ENCODE measurements at places on chromosomes 5 and 9. TPM values are rescaled to one million over a fixed set of nuclear protein-coding genes. Genes with fewer than 3 reads are reported as not detected.

DNA sequence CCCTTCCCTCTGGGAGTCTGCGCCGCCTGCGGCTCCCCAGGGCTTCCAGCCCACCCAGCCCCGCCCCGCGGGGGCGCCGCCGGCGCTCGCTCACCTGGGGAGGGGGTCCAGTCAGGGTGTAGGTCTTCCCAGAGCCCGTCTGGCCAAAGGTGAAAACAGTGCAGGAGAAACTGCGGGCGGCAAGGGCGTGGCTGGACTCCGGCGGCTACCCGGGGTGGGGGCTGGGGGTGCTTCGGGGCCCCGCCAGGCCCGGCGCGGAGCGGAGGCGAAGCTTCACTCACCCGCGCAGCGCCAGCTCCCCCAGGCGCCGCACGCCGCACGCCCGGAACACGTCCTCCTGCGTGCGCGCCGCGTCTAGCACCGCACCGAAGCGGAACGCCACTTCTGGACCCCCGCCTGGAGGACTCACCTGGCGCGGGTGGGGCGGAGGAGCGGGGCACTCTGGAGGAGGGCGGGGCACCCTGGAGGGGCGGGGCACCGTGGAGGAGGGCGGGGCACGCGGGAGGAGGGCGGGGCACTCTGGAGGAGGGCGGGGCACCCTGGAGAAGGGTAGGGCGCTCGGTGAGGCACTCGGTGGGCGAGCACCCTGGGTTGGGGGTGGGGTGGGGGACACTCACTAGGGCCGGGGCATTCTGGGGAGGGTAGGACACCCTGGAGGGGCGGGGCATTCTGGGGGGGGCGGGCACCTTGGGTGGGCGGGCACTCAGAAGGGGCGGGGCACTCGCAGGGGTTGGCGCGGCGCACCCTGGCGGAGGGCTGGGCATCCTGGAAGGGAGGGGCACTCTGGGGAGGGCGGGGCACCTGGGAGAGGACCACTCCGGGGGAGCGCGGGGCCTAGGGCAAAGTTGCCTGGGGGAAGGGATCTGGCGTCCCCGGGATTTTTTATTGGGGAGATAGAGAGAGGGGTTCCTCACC lies 814 bp downstream of the KIF12 start:
- peak; percentile 82 for DNase-seq

- no peak for DNase-seq
These were observed 275.6 kb upstream of the SLC30A5 start for GRCh38 chr5:68818057-68818695.

DNA sequence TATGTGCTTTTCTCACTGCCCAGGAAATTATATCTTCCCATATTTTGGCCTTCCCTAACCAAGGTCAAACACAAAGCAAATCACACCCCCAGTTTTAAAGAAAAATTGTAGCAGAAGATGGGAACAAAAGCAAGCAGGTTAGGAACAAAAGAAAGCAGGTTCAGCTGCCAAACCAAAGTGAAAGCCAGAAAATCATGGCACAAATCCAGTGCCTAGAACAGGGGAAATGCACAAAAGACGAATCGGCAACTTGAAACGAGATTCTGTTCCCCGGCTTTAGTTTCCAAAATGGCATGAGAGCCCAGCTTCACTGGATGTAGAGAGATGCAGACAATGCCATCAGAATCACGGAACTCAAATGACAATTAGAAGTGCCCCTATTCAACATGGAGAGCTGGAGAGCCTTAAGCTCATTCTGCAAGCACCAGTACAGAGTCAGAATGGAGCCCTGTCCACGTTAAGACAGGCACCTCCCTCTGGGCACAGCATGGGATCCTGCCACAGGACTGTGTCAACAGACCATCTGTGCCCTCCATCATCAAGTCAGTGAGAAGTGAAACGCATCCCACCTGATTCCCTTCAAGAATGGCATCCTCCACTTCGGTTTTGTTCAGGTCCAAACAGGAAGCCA lies 13.8 kb downstream of the DNAH5 start:
- no peak for DNase-seq

DNA sequence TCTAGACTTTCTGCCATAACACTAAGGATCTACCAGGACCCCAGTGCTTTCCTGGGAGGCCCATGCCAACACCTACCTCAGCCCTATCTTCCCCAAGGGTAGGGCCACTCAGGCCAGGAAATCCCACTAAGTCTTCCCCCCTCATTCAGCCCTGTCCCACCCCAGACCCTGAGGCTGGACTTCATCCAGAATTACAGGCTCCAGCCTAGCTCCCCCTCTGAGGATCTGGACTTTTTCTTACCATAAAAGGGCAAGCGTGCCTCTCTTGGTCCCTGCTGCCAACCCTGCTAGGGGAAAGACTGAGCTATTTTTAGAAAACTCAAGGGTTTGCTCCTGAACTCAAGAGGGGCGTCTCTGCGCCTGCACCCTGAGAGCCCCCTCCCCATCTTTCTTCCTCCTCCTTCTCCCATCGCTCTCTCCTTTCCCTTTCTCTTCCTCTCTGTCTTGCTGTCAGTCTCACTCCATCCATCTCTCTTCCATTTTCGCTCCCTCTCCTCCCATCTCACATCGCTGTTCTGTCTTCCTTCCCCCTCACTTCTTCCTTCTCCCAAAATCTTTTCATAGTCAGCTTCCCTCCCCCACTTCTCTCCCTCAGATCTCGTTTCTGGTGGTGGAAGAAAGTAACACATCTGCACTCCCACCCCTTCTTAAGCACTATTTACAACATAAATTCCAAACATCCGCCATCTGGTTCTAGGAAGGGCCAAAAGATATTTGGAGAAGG lies 38.1 kb upstream of the IL17B start:
- no peak for DNase-seq

- no peak for DNase-seq
These were observed 31.0 kb upstream of the C9orf40 start for GRCh38 chr9:74983709-74984108.

GRCh38 chr9:137694962-137695875 lies 76.4 kb downstream of the EHMT1 start:
- no peak for DNase-seq

GRCh38 chr5:168790671-168791250 lies 211.6 kb upstream of the PANK3 start:
- DNase-seq, result no peak

DNA sequence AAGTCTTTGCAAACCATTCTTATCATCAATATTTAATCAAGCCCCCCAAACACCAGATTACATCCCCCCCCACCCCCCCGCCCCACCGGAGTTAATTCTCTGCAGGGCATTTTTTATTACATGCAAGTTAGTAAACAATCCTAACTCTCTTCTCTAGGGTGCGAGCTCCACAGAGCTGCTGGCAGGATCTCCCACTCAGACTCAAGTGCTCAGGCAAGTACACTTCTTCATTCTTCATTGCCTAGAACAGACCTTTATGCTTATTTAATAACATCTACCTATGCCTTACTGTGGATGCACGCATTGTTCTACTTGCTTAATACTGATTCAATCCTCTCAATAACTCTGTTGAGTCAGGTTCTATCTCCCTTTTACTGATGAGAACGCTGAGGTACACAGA lies 9.9 kb downstream of the SAXO1 start:
- no peak for DNase-seq

- no peak for DNase-seq
These were observed 585.3 kb upstream of the CCNG1 start for GRCh38 chr5:162852134-162852533.

Gene CDH9
- total RNA-seq, result not detected

GRCh38 chr9:127976498-127976897 lies 4.3 kb downstream of the EEIG1 start:
- DNase-seq, result peak; percentile 72

DNA sequence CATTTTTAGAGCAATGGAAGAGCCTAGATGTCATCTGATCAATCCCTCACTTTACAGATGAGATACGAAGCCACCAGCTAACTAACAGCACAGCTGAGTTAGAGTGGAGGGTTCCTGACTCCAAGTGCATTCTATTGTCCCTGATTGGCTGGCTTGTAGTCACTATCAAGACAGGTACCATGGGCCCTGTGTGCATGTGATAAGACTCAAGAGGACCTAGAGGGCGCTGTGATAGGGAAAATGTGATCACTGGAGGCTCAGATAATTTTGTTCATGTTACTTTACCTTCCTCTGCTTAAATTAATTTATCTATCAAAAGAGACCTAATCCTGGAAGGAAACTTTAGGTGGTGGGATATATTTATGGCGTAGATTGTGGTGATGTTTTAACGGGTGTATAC lies 19.5 kb upstream of the SNAPC3 start:
- no peak for DNase-seq

DNA sequence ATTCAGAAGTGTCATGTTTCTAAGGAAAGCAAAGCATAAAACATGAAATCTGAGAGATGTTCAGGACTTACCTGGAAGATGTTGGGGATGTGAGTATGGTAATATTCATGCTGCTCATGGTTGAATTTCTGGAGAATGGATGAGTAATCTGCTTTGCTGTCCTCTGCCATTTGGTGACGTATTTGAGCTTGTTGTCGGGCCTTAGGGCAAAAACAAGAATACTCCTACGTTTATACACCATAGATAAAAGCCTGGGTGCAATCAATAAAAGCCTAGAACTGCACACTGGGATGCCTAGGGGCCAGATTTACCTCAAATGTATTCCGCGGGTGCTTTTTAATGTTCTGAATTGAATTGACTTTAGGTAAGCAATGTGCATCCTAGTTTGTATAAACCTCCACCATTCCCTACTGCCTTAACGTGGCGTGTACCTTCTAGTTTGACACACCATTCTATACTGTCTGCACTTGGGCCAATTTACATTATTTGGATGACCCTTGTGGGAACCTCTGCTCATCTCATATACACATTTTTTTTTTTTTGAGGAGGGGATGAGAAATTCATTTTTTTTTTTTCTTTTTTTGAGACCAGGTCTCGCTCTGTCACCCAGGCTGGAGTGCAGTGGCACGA lies 94.4 kb downstream of the USP20 start:
- no peak for DNase-seq

GRCh38 chr5:72906806-72907205 lies 49.0 kb upstream of the FCHO2 start:
- no peak for DNase-seq

- peak; percentile 35 for DNase-seq
These were observed 593 bp downstream of the BRD3OS start for GRCh38 chr9:134025606-134026541.

GRCh38 chr5:80125022-80125961 lies 90.1 kb downstream of the THBS4 start:
- no peak for DNase-seq

Gene FOXD4L3
- 0.15 TPM for total RNA-seq

GRCh38 chr5:102049517-102049916 lies 246.6 kb downstream of the SLCO4C1 start:
- DNase-seq, result no peak

DNA sequence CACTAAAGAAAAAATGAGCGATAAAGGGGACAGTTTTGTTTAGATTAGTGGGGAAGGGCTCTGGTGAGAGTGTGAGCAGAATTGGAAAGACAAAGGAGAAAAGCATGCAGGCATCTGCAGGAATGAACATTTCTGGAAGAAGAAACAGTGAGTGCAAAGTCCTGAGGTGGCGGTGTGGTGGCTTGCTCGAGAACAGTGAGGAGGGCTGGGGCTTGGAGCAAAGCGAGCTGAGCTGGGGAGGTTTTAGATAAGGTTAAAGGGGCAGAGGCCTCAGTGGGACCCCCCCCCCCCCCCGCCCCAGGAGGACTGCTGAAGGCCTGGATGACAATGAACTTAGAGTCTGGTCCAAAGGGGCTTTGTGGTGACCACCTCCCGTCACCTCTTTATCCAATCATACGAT lies 202.7 kb upstream of the MVB12B start:
- DNase-seq, result no peak
